ENCODE measurements at places on chromosomes 16 and 17.

DNA sequence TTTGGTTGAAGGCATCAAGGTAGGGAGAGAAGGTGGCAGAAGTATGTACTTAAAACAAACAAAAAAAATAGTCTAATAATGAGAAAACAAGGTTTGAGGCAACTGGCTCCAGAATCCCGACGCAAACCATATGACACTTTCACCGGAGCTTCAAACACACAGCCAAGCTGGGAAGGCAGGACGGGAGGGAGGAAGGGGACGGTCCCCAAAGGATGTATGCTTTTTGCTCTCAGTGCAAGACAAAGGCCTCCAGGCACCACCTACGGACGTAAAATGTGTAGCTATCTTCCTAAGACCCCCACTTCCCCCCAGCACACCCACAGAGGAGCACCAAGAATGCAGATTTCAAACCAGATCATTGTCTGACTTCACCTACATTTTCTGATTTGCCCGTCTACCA is 102.3 kb downstream of the ZFHX3 start:
- no peak for DNase-seq

DNA sequence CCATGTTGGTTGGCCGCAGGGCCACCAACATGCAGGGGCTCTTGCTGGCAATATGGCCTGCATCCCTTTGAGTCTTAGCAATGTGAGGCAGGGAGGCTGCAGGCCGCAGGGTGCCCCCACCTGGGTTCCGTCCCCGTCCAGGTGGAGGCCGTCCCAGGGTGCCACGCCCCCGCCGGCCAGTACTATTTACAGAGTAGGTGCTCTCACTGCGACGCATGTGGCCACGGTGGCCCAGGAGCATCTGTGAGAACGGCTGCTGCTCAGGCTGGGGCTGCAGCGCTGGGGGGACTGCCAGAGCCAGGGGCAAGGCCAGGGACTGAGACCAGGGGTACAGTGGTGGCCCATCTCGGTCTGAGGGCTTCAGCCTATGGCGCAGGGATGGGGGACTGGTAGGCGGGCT is 3.6 kb downstream of the MATCAP1 start:
- DNase-seq = no peak

- no peak for DNase-seq
These were observed 3.9 kb upstream of the B3GNT9 start for GRCh38 chr16:67154578-67155294.

- DNase-seq = peak; percentile 57
These were observed 3.7 kb upstream of the CNP start for GRCh38 chr17:41962768-41963434.

GRCh38 chr16:58866935-58867334 is 132.8 kb upstream of the GOT2 start:
- no peak for DNase-seq

- DNase-seq = no peak
These were observed 16.2 kb downstream of the MYBBP1A start for GRCh38 chr17:4539025-4539424.

Data from stimulated activated CD4-positive, alpha-beta T cell treated with anti-CD3 and anti-CD28 coated beads, TNF-alpha, amount 100 ng/mL, for 1 hour (primary cell).